ENCODE measurements at places on chromosomes 7 and 10.

DNA sequence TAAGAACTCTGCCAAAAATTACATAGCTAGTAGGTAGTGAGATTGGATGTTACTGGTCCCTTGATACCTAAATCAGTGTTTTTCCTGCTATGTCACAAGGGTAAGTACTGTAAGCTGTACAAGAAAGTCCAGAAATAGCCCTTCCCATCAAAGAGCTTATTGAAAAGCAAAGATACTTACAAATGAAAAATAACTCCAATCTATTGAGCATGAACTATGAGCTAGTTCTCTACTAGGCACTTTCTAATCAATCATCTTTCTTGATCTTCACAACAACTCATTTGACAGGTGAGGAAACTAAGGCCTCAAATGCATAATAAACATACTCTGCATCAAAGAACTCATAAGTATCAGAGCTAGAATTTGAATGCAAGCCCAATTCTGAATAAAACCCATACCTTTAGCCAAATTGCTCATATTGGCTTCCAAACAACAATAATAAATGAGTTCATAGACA lies 249.8 kb upstream of the TCF7L2 start:
- DNase-seq, result no peak

- DNase-seq, result no peak
These were observed 46.3 kb downstream of the CNNM1 start for GRCh38 chr10:99375426-99375825.

DNA sequence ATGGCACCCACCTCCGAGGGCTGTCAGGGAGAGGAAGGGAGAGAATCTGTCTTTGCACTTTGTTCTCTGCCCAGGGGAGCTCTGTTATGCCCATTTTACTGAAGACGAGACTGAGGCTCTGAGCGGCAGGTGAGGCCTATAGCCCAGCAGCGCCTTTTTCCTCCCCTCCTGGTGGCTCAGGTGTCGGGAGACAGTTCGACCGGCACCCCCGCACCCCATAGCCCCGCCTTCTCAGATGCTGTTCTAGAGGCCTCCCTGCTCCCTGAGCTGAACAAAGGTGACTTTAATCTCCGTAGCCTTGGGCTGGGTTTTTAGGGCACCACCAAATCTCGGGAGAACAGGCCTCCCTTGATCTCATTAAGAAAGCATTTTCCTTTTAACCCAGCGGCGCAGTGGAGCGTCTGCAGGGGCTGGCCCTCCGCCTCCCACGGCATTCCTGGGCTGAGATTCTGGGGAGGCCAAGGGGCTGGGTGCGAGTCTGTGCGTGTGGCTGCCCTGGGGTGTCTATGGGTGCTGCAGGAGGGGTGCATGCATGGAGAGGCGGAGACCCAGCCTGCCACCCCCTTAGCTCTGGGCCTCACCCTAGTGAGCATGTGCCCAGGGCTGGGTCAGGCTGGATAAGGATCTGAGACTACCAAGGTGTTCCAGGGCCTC lies 3.3 kb downstream of the LFNG start:
- DNase-seq, result no peak

- DNase-seq, result no peak
These were observed 1.4 kb downstream of the CPXM2 start for GRCh38 chr10:123890226-123890625.

DNA sequence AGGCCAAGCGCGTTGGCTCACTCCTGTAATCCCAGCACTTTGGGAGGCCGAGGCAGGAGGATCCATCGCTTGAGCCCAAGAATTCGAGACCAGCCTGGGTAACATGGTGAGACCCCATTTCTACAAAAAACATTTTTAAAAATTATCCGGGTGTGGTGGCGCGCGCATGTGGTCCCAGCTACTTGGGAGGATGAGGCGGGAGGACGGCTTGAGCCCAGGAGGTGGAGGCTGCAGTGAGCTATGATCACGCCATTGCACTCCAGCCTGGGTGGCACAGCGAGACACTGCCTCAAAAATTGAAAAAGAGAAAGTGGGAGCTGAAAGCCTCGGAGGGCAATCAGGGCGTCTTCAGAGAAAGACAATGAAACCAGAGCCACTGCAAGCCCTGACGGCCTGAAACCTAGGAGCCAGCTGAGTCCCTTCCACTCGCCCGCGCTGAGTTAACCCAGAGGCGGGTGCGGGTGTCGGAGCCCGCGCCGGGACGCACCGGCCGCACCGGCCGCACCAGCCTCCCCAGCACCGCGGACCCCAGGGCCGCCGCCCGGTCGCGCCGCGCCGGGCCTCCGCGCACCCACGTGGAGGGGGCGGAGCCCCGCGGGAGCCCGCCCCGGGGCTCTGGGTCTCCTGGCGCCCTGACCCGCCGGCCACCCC lies 22.4 kb downstream of the ZFAND2A start:
- no peak for DNase-seq

- no peak for DNase-seq
These were observed 168.7 kb downstream of the TMEM178B start for GRCh38 chr7:141242568-141242967.

DNA sequence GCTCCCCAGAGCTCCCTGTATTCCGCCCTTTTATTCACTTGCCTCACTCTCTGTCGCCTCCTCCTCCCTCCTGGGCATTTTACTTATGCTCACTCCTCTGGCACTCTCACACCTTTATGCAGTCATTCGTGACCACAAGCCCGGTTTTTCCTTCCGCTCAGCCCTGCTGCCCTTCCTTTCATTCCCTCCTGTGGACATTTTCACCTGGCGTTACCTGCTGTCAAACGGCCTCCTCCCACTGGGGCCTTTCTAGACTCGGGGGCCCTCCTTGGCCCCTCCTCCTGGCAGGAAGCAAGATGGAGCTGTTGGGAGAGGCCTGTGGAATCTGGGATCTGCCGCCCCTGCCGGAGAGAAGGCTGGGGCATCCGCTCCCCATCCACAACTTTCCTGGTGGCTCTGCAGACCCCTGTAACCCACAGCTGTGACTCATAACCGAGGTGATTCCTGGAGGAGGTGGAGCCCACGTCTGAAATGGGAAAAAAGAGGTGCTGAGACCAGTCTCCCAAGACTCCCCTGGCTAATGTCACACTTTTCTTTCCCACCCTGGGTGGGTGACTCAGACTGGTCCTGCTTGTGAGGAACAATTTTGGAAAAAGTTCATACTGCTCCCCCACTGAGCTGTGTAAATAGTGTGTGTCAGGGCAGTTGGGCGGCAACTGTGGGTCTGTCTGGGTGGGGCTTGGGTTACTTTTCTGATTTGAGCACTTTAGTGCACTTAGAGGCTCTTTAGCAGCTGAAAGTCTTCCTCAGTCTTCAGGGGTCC lies 1.2 kb downstream of the VCL start:
- DNase-seq, result no peak

DNA sequence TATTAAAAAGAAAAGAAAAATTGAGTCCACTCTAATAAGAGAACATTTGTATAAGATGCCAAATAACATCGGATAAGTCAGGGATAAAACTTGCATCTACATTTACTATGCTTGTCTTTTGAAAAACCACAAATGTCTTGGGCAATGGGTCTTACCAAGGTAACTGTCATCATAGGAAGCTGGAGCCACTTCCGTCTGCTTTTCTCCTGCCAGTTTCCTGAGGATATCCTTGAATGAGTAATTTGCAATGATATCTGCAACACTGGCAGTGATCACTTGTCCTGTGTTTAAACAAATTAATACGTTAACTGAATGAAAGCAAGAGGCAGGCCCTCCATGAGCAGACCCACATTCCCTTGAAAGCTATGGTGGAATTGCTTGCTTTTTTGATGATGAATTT lies 47.3 kb downstream of the ITGA8 start:
- no peak for DNase-seq

Data from GDM1 (cell line).